ENCODE measurements at places on chromosomes 16 and 17.

GRCh38 chr17:49987681-49988441, 7.2 kb downstream of the DLX3 start:
- no peak for DNase-seq

- no peak for DNase-seq
Measured at GRCh38 chr17:50332196-50332595, 13.7 kb upstream of the XYLT2 start.

- DNase-seq = no peak
Measured at GRCh38 chr17:68319410-68320162, 28.3 kb downstream of the ARSG start.

GRCh38 chr16:11254913-11255736, 879 bp downstream of the SOCS1 start:
- DNase-seq = no peak

- no peak for DNase-seq
Measured at GRCh38 chr17:53794875-53795274, 27.9 kb upstream of the KIF2B start.

- no peak for DNase-seq
Measured at GRCh38 chr17:66552371-66552770, 250.0 kb downstream of the PRKCA start.

DNA sequence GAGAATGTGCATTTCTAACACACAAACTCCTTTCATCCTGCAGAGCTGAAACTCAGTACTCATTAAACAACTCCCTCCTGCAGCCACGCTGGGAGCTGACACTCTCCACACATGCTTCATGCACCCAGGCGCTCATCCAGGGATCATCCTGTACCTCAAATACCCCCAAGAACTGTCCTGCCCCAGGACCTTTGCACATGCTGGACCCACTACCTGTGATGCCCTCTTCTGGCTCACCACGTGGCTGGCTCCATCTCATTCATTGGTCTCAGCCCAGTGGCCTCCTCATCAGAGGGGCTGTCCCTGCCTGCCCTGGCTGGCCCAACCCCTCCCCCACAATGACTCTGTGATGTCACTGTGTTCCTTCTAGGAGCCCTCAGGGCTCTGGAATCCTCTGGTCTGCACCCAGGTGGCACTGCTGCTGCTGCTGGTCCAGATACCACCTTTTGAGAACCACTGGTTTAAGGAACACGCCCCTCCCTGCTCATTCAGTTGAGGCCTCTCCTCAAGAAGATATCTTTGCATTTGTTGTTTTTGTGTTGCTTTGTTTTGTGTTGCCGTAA, 160.9 kb upstream of the FOXF1 start:
- no peak for DNase-seq

DNA sequence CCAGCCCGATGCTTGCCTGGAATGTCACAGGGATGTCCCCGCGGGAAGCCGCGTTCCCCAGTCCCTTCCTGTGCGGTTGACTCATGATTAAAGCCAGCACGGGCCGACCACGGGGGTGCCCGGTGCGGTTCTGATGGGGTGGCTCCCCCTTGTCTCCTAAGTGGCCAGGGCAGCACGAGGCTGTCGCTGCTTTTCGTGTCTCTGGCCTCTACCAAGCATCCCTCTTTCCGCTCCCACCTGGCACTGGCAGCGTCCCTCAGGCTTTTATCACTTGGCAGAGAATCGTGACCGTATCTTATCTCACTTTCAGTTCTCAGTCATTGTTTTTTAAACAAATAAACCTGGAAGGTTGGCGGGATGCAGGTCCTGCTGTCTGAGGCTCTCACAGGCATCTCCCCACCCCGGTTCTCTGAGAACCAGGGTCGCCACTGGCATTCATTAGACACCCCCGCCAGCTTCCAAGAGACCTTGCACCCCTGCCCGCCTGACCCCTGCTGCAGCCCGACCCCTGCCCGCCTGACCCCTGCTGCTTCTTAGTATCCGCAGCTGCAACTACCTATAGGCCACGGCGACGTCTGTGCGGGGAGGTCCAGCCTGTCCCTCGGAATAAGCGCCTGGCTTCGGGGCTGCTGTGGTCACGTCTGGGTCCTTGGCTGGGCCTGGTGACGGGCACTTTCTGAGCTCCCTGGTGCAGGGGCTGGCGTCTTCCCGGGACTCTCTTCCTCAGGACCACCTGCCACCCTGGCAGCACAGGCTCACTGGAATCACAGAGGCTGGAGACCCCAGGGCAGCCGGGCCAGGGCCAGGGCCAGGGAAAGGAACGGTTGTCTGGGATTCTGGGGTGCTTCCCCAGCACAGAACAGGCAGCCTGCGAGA, 7.5 kb downstream of the C1QTNF8 start:
- DNase-seq = no peak

- DNase-seq = no peak
Measured at GRCh38 chr16:53912155-53912554, 208.2 kb downstream of the FTO start.

- no peak for DNase-seq
Measured at GRCh38 chr16:72844225-72844920, 203.6 kb downstream of the ZFHX3 start.

GRCh38 chr16:59356144-59356543, 622.0 kb upstream of the GOT2 start:
- DNase-seq = no peak

GRCh38 chr17:27560668-27561067, 70.3 kb upstream of the LGALS9 start:
- DNase-seq = no peak

DNA sequence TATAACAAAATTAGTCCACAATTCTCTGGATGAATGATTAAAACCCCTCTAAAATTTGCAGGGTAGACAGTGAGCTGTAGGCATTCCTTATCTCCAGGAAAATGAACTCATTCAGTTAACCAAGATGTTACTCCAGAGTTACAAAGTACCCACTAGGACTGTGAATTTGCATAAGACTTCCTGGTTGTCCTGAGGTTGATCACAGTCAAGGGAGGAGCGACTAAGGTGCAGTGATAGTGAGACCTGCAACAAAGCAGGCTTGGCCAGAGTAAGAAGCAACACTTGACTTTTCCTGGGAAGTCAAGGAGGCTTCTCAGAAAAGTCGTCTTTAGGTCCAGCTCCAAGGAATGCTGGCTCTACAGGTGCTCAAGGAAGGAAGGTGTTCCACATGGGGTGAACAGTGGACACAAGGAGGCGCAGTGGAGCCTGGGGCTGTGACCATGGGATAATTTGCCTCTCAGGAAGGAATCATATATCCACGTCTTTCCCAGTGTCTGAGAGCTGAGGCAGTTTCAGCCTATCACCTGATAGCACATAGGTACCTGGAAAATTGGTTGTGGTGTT, 821.1 kb upstream of the EEF2KMT start:
- DNase-seq = no peak

- no peak for DNase-seq
Measured at GRCh38 chr16:10668322-10669045, 26.2 kb downstream of the TEKT5 start.

DNA sequence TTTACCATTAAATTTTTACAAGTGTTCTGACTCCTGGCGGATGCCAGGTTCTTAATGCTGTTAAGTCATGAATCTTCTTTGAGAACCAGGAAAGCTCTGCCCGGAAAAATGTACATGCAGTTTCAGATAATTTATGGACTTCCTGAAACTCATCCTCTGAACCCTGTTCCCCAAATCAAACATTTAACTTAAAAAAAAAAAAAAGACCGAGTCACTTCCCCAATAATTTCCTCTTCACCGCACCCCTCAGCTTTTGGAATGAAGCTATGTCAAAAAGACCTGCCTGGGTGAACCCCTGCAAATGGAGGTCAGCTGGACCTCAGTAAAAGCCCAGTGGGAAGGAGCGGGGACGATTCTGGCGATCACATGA, 15.0 kb downstream of the ZNF232 start:
- DNase-seq = no peak

DNA sequence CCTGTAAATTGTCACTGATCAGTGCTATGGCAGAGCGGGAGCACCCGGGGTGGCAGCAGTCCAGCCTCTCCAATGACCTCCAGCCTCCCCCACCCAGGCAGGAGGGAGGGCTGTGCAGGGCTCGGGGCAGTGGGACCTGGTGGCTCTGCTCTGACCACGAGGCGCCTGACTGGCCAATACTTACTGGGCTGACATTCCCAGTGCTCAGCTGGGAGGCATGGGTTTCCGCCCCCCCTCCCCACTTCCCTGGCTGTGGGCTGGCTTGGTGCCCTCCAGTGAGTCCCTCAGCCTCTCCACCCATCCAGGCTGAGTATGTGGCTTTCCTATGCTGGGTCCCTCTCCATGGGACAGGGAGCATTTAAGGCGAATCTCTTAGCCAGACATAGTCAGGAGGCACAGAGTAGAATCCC, 2.7 kb downstream of the SOCS3 start:
- no peak for DNase-seq

DNA sequence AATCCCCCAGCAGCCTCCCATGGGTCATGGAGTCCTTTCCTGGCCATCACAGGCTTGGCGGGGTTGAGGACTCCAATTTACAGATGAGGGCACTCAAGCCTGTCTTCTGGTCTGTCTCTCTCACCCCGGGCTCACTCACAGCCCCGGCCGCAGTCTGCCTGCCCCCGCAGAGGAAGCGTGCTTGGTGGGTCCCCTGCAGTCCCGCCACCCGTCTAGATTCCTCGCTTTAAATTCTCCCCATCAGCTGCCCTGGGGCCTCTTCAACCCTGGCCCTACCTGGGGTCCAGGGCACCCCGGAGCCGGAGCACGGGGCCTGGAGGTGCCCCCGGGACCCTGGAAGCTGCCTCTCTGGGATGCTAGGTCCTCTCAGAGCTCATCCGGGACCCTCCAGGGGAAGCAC, 92.9 kb downstream of the ENGASE start:
- no peak for DNase-seq

GRCh38 chr17:75514919-75515495, 330 bp downstream of the CASKIN2 start:
- no peak for DNase-seq

DNA sequence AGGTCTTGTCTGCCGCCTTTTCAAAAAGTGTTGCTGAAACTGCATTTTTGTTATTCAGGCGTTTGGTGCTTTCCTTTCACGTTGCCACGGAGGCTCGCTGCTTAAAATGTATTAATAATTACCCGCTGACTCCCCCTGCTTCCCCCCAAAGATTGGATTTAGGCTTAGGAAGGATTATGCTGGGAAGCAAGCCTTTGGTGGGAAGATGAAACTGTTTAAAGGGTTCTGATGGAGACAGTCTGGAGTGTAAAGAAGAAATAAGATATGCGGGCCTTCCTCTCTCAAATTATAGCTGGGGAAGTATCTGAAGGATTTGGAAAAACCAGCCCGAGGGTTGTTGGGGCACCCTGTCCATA, 1.1 kb downstream of the KSR1 start:
- DNase-seq = no peak

DNA sequence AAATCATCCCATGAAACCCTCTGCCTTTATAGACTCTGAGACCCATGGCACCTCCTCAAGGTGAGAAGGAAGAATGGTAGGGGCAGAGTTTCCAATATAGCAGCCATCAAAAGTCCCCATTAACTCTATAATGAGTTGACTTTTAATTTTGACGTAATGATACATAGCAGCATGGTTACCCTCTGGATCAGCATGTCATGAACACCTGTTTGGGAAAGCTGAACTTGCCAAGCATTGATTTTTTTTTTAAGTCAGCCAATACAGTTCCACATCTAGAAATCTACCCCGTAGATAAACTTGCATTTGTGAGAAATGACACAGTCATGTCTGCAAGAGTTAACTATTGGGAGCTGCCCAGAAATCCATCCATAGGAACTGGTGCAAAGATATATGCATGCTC, 191.8 kb downstream of the TMEM114 start:
- no peak for DNase-seq

- no peak for DNase-seq
Measured at GRCh38 chr16:85697431-85697830, 8.7 kb upstream of the GINS2 start.

- no peak for DNase-seq
Measured at GRCh38 chr17:32940706-32941390, 12.9 kb downstream of the TMEM98 start.

- DNase-seq = no peak
Measured at GRCh38 chr16:57115168-57115513, 22.8 kb downstream of the CPNE2 start.

- no peak for DNase-seq
Measured at GRCh38 chr17:17781591-17782496, 54.9 kb downstream of the SREBF1 start.

DNA sequence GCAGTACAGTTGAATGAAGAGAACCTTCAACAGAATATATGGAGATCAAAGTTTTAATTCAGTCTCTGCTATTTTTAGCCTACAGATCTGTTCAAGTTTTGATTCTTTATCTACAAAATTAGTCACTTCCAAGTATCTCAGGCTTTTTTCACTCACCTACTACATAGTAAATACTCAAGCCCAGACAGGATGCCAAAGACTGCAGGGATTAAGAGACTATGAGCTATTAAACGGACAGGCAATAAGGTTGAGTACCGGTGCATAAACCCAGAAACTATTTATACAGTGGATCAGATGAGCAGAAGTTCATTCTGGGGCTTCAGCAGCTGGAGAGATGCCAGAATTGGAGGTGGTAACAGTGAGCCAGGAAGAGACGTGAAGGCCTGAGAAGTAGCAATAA, 18.7 kb upstream of the OR3A1 start:
- no peak for DNase-seq

GRCh38 chr17:55343900-55344513, 77.6 kb downstream of the MMD start:
- no peak for DNase-seq

GRCh38 chr17:17051380-17051779, 9.1 kb downstream of the MPRIP start:
- no peak for DNase-seq

DNA sequence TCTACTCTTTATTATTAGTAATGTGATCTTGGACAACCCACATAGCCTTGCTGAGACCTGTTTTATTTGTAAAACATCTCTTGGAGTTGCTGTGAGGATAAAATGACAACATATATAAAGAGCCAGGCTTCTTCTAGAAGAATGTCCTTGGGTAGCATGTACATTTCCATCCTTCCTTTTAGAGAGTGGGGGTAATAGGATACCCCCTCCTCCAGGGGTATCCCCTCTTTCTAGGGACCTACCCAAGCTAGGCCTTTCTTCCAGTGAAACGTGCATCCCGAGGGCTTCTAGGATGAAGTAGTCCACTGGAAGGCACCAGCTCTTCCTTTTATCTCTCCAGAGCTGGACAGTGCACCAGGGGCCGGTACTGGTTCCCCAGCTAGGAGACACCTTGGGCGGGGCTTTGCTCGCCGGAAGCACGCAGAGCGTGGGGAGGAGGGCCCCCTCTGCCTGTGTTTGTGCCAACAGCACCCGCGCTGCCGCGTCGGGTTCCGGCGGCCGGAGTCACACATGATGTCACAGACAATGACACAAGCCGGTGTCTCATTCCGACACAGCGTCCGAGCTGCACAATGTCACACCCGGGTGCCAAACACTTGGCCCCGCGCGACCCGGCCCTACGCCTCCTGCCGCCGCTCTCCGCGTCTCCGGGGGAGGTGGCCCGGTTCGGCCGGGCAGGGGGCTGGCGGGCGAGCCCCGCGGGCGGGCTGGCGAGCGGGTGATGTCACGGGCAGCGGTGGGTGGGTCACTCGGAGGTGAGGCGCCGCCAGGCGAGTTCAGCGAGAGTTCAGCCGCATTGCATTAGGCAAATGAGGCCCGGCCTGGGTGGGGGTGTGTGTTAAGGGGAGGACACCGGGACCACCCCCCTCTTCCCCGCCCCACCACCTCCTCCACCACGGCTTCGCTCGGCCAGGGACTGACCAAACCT, 23.4 kb downstream of the GJD3 start:
- DNase-seq = peak; percentile 49
